Chondrocyte (in vitro differentiated cells): ENCODE measurements at places on chromosomes 4 and X. TPM values are rescaled to one million over a fixed set of nuclear protein-coding genes. Genes with fewer than 3 reads are reported as not detected.

DNA sequence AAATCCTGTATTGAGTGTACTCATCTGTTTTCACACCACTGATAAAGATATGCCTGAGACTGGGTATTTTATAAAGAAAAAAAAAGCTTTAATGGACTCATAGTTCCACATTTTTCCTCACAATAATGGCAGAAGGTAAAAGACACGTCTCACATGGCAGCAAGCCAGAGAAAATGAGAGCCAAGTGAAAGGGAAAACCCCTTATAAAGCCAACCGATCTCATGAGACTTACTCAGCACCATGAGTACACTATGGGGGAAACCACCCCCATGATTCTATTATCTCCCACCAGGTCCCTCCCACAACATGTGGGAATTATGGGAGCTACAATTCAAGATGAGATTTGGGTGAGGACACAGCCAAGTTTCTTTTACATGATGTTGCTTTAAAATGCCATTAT is 171.9 kb downstream of the GALNTL6 start:
- H3K36me3 ChIP-seq = no peaks in the 10 kb centered on the region
- peaks cover 1% of the 10 kb centered on the region for H3K27me3 ChIP-seq
- DNase-seq = no peak
- no peak overlapping the region for H3K27ac ChIP-seq
- H3K4me1 ChIP-seq = no peaks in the 10 kb centered on the region
- no peak overlapping the region for H3K4me3 ChIP-seq

DNA sequence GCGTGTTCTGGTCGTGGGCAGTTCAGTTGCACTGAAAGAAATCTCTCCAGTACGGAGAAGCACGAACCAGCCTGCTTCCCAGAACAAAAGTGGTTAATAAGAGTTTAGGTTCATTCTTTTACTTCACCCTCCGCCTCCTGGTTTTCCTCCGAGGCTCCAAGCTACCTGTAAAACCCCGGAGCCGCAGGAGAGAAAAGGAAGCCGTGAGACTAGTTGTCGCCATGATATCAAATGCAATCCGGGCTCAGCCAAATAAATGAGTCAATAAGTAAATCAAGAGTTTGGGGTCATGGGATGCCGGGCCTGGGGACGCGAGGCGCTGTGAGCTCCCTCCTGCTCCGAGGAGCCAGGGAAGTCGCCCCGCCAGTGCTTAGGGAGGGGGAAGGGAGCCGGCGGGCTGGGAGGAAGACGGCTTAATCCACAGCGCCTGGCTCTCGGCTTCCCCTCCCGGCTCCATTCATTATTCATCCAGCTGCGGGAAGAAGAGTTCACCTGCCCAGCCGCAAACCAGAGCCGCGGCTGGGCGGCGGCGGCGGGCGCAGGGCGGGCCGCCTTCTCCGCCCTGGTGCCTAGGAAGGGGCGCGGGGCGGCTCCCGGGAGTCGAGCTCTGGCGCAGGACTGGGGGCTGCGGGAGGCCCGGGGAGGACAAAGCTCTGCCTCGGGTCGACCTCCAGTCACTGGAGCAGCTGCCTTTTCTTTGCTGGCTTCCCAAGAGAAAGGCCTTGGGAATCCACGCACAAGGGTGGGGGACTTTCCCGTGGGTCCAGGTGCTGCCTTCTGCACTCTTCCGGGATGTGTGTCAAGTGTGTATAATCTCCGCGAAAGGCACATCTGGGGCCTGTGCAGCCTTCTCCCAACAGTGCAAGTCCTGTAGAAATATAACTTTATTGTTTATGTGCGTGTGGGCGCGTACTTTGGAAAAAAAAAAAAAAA is 1.7 kb downstream of the FRAS1 start:
- H3K4me1 ChIP-seq = peaks cover 22% of the 10 kb centered on the region
- DNase-seq = no peak
- H3K4me3 ChIP-seq = peak overlapping the region; percentile 88
- H3K27ac ChIP-seq = peak overlapping the region; percentile 78
- peaks cover 2% of the 10 kb centered on the region for H3K27me3 ChIP-seq

The CDKL5 gene
- total RNA-seq = 20.7 to 22.1 TPM (median 21.6 TPM) in 3 replicates

The DMRTC1B gene
- not detected in 3 replicates for total RNA-seq

The PPARGC1A gene
- total RNA-seq = 2.1 to 6.6 TPM (median 2.2 TPM) in 3 replicates

The RIPPLY1 gene
- not detected in 3 replicates for total RNA-seq
